ENCODE measurements at places on chromosomes 12 and 14.

DNA sequence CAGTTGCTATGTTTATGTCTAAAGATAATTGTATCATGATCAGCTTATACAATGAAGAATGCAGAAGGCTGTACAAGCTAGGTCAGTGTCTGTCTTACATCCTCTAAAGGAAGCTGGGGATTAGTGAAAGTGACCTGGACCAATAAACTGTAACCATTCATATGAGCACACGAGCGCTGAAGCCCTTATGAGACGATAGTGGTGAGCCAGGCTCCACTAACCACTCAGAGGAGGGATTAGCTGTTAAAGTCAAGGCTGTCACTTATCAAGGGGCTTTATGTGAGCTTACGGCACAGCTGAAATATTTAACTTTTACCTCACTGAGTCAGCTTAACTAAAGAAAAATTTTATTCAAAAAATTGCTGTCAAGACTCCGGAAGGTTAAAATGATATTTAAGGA, 30.3 kb downstream of the NDUFA12 start:
- DNase-seq = no peak
- no peaks in the 10 kb centered on the region for H3K36me3 ChIP-seq
- H3K27me3 ChIP-seq = no peaks in the 10 kb centered on the region
- H3K4me1 ChIP-seq = peaks cover 3% of the 10 kb centered on the region
- no peak overlapping the region for H3K27ac ChIP-seq

DNA sequence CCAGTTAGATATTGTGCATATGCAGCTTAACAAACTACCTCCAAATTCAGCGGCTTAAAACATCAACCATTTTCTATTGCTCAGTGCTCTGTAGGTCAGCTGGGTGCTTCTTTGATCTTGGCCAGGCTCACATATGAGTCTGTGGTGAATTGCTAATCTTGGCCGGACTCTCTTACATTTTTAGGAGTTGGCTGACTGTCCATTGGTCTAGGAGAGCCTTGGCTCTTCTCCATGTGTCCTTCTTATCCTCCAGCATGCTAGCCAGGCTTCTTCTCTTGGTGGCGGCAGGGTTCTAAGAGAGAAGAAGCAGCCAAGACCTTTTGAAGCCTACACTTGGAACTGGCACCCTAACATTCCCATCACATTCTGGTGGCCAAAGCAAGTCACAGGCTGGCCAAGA, 174.3 kb upstream of the PWP1 start:
- no peaks in the 10 kb centered on the region for H3K27me3 ChIP-seq
- H3K27ac ChIP-seq = no peak overlapping the region
- DNase-seq = no peak

- H3K4me3 ChIP-seq = no peak overlapping the region
- H3K4me1 ChIP-seq = no peaks in the 10 kb centered on the region
- H3K27ac ChIP-seq = no peak overlapping the region
- H3K27me3 ChIP-seq = no peaks in the 10 kb centered on the region
- H3K36me3 ChIP-seq = no peaks in the 10 kb centered on the region
Measured at GRCh38 chr12:112087055-112087850, 21.3 kb downstream of the NAA25 start.

- no peak overlapping the region for H3K4me3 ChIP-seq
- H3K4me1 ChIP-seq = peaks cover 41% of the 10 kb centered on the region
- DNase-seq = no peak
- H3K36me3 ChIP-seq = no peaks in the 10 kb centered on the region
- H3K27me3 ChIP-seq = no peaks in the 10 kb centered on the region
Measured at GRCh38 chr14:68663385-68664076, 129.3 kb downstream of the ZFP36L1 start.

DNA sequence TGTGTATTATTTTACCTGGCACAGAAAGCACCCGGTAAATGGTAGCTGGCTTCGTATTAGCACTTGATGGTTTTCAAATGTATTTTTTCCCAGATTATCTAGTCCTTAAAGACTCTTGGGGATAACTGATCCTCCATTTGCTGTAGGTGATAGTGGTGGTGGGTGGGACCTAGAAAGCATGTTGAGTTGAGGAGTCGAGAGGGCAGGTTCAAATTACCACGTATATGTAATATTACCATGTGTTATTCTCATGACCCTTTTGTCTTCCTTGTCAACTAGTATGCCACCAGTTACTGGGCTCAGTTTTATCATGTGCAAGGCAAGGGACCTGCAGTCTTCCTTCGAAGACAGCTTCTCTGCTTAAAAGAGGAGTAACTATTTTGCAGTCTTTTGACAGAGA, 1.8 kb downstream of the GLRX5 start:
- DNase-seq = no peak
- H3K4me3 ChIP-seq = no peak overlapping the region
- peaks cover 17% of the 10 kb centered on the region for H3K4me1 ChIP-seq
- no peak overlapping the region for H3K27ac ChIP-seq

GRCh38 chr12:121252712-121253345, 42.9 kb downstream of the P2RX4 start:
- H3K4me3 ChIP-seq = no peak overlapping the region
- no peak for DNase-seq
- H3K4me1 ChIP-seq = no peaks in the 10 kb centered on the region
- H3K36me3 ChIP-seq = no peaks in the 10 kb centered on the region
- no peaks in the 10 kb centered on the region for H3K27me3 ChIP-seq

- no peaks in the 10 kb centered on the region for H3K36me3 ChIP-seq
- no peak overlapping the region for H3K27ac ChIP-seq
- H3K4me1 ChIP-seq = no peaks in the 10 kb centered on the region
- no peak overlapping the region for H3K4me3 ChIP-seq
- no peak for DNase-seq
Measured at GRCh38 chr12:11596141-11596540, 53.3 kb upstream of the ETV6 start.

DNA sequence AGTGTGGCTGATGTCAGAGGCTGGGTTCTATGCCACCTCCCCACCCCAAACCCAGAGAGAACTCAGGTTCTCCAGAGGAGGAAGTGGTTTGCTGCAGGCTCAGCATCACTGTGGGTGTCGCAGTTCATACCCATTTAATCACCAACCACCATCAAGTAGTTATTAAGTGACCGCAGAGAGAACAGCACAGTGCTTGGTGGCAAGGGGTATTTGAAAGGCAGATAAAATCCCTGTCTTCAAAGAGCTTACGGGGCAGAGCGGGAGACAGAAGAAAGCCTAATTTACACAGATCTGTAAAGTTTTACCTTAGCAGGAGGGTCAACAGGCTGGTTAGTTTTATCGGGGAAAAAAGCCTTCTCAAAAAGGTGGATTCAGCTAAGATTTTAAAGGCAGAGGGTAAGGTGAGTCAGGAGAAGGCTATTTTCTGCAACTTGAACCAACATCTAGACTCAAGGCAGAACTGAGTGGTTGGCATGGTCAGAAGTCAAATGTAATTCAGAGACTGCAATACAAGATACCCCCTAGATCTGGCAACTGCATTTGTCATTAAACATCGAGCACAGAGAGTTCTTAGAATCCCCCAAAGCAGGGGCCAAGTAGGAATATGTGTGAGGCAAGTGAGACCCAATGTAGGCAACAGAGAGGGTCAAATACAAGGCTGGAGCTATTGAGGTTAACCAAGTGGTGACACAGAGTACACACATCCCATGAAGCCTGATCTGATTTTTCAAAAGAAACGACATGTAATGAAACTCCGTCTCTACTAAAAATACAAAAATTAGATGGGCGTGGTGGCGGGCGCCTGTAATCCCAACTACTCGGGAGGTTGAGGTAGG, 13.2 kb downstream of the PXN start:
- H3K36me3 ChIP-seq = no peaks in the 10 kb centered on the region
- H3K4me3 ChIP-seq = no peak overlapping the region
- peaks cover 14% of the 10 kb centered on the region for H3K4me1 ChIP-seq
- no peaks in the 10 kb centered on the region for H3K27me3 ChIP-seq

DNA sequence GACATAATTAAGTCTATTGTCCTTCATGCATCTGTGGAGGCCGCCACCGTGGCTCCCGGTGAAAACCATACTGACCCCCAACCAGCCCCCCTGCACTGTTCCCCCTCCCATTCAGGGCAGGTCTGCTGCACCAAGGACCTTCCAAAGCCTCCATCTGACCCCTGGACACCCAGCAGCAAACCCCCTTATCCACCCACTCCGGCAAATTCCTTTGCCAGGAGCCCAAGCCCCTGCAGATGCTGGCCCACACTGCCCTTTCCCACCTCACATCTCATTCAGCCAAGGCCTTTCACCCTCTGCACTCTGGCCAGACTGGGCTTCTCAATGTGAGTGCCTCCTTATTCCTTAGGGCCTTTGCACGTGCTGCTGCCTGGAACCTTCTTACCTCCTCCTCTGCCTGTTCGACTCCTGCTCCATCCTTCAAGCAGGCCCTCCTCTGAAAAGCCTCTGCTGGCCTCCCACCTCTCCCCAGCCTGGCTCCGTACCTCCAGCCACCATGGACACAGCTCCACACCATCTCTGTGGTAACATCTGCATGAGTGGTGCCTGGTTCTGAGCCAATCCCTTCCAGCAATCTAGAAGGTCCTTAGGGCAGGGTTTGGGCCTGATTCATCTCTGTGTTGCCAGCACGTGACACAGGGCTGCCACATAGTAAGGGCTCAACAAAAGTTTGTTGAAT, 230.7 kb downstream of the BCL11B start:
- no peaks in the 10 kb centered on the region for H3K27me3 ChIP-seq
- H3K27ac ChIP-seq = no peak overlapping the region
- no peaks in the 10 kb centered on the region for H3K36me3 ChIP-seq
- H3K4me1 ChIP-seq = no peaks in the 10 kb centered on the region
- no peak overlapping the region for H3K4me3 ChIP-seq

GRCh38 chr14:54339771-54340170, 57.0 kb upstream of the CDKN3 start:
- H3K27me3 ChIP-seq = no peaks in the 10 kb centered on the region
- no peak for DNase-seq
- H3K4me3 ChIP-seq = no peak overlapping the region

GRCh38 chr12:59637692-59638070, 41.9 kb downstream of the SLC16A7 start:
- H3K27me3 ChIP-seq = no peaks in the 10 kb centered on the region
- peaks cover 2% of the 10 kb centered on the region for H3K4me1 ChIP-seq
- no peak for DNase-seq
- no peak overlapping the region for H3K27ac ChIP-seq

- no peak for DNase-seq
- H3K27ac ChIP-seq = no peak overlapping the region
- H3K4me3 ChIP-seq = no peak overlapping the region
- H3K4me1 ChIP-seq = no peaks in the 10 kb centered on the region
- no peaks in the 10 kb centered on the region for H3K36me3 ChIP-seq
- no peaks in the 10 kb centered on the region for H3K27me3 ChIP-seq
Measured at GRCh38 chr12:12548713-12549112, 13.9 kb downstream of the DUSP16 start.

DNA sequence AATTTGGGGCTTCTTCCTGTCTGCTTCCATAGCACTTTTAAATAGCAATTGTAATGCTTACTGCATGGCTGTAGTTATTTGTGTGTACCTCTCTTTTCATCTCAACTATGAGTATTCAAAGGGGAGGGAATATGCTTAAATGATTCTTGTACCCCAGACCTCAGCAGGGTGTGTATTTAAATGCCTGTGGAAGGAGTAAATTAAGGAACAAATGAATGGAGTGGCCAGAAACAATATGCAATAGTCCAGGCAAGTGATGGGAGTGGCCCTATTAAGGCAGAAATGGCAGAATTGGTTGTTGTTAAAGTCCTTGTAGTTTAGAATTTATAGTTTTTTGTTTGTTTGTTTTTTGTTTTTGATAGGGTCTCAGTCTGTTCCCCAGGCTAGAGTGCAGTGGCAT, 1.5 kb downstream of the RAD51B start:
- DNase-seq = no peak
- H3K27ac ChIP-seq = no peak overlapping the region
- H3K27me3 ChIP-seq = no peaks in the 10 kb centered on the region
- H3K4me3 ChIP-seq = no peak overlapping the region

DNA sequence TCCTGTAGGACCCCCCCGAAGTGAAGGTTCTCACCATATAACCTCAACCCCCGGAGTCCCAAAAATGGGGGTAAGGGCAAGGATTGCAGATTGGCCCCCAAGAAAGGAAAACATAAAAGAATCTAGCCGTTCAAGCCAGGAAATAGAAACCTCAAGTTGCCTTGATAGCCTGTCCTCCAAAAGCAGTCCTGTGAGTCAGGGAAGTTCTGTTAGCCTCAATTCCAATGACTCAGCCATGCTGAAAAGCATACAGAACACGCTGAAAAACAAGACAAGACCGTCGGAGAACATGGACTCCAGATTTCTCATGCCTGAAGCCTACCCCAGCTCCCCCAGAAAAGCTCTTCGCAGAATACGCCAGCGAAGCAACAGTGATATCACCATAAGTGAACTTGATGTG, 344.2 kb upstream of the RGS6 start:
- no peaks in the 10 kb centered on the region for H3K36me3 ChIP-seq
- H3K27ac ChIP-seq = no peak overlapping the region
- no peak for DNase-seq
- no peaks in the 10 kb centered on the region for H3K4me1 ChIP-seq
- H3K4me3 ChIP-seq = no peak overlapping the region
- no peaks in the 10 kb centered on the region for H3K27me3 ChIP-seq

GRCh38 chr14:97995531-97995930, 1198.3 kb downstream of the VRK1 start:
- H3K4me3 ChIP-seq = no peak overlapping the region
- no peak for DNase-seq
- H3K36me3 ChIP-seq = no peaks in the 10 kb centered on the region
- no peaks in the 10 kb centered on the region for H3K4me1 ChIP-seq
- H3K27ac ChIP-seq = no peak overlapping the region

DNA sequence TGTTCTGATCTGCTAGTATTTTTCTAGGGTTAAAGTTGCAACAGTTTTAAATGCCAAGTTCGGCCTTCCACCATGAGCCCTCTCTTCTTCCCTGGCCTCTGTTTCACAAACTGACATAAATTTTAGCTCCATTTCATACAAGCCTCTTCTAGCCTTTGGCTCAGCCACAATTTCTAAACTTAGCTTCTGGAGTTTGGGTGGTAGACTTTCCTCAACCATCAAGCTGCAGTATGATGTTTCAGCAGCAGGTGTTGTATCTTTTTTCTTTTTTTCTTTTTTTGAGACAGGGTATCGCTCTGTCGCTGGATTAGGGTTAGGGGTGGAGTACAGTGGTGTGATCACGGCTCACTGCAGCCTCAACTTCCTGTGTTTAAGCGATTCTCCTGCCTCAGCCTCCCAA, 29.4 kb downstream of the SETD3 start:
- no peaks in the 10 kb centered on the region for H3K36me3 ChIP-seq
- peaks cover 5% of the 10 kb centered on the region for H3K4me1 ChIP-seq
- no peak overlapping the region for H3K27ac ChIP-seq
- H3K4me3 ChIP-seq = no peak overlapping the region
- DNase-seq = no peak
- H3K27me3 ChIP-seq = no peaks in the 10 kb centered on the region

DNA sequence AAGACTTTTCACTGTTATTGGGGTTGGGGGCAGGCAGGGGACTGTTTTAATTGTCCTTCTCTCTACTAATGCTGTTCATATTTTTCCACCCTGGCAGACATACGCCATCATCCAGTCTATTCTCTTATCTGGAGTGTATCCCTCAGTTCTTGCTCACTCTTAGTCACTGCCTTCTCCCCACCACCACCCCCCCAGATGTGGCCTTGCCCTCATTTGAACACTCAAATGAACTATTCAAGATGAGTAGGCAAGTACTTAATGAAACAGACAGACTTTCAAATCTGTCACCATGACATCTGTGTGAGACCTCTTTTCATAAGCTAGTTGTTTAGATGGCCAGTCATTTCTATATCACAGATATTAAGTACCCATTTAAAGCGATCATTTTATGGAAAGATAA, 10.1 kb downstream of the NUDT4 start:
- H3K27me3 ChIP-seq = no peaks in the 10 kb centered on the region
- H3K27ac ChIP-seq = no peak overlapping the region
- H3K36me3 ChIP-seq = no peaks in the 10 kb centered on the region
- H3K4me1 ChIP-seq = peaks cover 26% of the 10 kb centered on the region
- DNase-seq = no peak

- DNase-seq = no peak
- no peak overlapping the region for H3K4me3 ChIP-seq
- H3K36me3 ChIP-seq = no peaks in the 10 kb centered on the region
- no peaks in the 10 kb centered on the region for H3K4me1 ChIP-seq
- H3K27ac ChIP-seq = no peak overlapping the region
Measured at GRCh38 chr12:105433804-105434203, 103.3 kb downstream of the C12orf75 start.
